D721Med (cell line): ENCODE measurements at places on chromosomes 5 and 9.

DNA sequence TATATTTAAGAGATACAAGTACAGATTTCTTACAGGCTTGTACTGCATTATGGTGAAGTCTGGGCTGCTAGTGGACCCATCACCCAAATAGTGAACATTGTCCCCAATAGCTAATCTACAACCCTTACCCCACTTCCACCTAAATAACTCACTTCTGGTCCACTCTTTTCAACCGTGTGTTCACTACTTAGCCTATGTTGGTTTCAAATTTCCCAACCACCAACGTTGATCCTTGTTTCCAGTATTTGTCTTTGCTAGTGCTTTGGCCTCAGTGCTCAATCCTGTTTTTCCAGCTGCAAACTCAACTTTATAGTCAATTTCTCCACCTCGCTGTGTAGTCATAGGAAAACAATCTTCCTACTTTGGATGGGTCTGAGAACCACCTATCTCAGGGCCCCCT is 45.3 kb upstream of the TTC39B start:
- no peak for DNase-seq

- DNase-seq, result no peak
Measured at GRCh38 chr5:173191561-173191960, 43.4 kb downstream of the NKX2-5 start.

GRCh38 chr9:2567922-2568321 is 53.7 kb upstream of the VLDLR start:
- no peak for DNase-seq

DNA sequence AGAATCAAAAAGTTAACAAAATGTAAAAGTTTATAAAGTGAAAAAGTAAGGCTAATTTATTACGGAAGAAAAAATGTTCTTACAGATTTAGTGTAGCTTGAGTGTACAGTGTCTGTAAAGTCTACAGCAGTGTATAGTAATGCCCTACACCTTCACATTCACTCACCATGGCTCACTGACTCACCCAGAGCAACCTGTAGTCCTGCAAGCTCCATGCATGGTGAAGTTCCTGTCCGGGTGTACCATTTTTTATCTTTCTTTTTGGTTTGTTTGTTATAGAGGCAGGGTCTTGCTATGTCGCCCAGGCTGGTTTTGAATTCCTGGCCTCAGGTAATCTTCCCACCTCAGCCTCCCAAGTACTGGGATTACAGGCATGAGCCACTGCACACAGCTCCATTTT is 93.6 kb downstream of the MED27 start:
- no peak for DNase-seq

- DNase-seq, result no peak
Measured at GRCh38 chr5:138601444-138601843, 26.2 kb upstream of the HSPA9 start.

DNA sequence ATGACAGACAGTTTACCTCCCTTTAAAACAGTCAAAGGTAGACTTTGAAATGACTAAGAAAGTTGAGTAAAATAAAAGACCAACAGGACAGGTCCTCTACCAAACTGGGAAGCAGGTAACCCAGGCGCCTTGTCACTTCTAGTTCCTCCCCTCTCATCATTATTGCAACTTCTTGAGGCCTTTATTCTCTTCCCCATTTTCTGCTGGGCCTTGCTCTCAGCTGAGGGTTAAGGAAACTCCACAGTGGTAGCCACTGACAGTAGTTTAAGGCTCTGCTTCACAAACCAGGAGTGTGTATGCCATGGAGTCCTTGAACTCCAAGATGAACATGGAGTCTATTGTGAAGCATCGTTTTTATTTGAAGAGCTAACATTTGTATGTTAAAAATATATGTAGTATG is 36.9 kb upstream of the TCERG1 start:
- no peak for DNase-seq

- no peak for DNase-seq
Measured at GRCh38 chr5:133707629-133708028, 95.3 kb upstream of the FSTL4 start.

GRCh38 chr9:137731947-137732813 is 113.4 kb downstream of the EHMT1 start:
- DNase-seq, result no peak

DNA sequence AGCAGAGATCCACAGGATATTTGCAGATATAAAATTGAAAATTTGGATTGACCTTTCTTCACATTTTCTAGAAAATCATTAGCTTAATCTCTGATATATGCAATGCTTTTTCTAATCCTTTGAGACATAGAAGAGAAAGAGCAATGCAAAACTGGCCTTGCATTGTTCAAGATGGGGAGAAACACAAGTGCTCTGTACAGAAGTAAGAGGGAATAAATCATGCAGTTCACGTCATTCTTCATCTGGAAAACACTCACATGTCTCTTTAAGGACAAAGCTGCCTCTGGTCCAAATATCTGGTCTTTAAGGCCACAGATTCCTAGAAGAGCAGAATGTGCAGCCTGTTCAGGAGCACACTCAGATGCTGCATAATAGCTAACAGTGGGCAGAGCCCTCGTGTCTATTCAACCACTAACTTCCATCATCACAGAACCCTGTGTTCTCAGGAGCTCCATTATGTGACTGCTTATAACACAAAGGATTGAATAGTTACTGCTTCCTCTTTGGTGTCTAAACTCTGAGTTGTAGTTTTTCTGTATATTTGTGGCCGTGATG is 277.5 kb downstream of the PLK2 start:
- no peak for DNase-seq

DNA sequence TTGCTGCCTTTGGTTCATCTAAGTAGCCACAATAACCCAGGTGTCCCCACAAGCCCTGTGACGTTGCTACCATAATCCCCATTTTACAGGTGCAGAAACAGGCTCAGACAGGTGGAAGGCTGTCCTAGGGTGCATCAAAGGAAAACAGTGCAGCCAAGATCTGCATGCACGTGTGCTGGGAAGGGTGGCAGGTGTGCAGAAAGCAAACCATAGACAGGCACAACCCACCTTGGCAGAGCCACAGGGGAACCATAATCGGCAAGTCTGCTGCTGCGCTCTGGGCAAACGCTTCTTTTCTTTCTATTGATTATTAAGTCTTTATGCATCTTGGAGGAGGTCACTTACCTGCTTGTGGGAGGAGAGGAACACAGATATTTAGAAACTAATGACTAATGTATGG is 7.1 kb downstream of the NSG2 start:
- no peak for DNase-seq

- no peak for DNase-seq
Measured at GRCh38 chr9:107147134-107147533, 135.9 kb upstream of the RAD23B start.

GRCh38 chr5:77409870-77410621 is 82.1 kb downstream of the WDR41 start:
- no peak for DNase-seq

GRCh38 chr9:97479496-97480159 is 21.8 kb upstream of the TMOD1 start:
- no peak for DNase-seq

GRCh38 chr5:145510324-145510723 is 324.8 kb downstream of the PRELID2 start:
- no peak for DNase-seq

GRCh38 chr5:142356349-142356715 is 31.5 kb upstream of the SPRY4 start:
- no peak for DNase-seq

- DNase-seq, result no peak
Measured at GRCh38 chr5:50702615-50703366, 36.4 kb downstream of the PARP8 start.

DNA sequence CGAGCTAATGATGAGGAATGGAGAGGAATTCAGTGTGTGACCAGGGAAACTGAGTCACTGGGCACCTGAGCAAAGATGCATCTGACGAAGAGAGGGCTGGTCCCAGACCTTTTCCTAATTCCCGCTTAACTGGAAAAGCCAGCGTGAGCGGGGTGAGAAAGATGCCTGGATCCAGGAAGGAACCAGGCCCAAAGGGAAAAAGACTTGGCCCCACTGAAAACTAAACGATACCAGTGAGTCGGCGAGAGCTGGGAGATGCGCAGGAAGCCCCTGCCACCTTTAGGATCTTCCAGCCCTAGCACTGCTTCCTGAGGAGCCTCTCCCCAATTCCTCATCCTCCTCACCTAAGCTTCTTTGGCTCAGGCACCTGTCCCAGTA is 499 bp upstream of the FCHSD1 start:
- DNase-seq, result no peak

- no peak for DNase-seq
Measured at GRCh38 chr5:147072622-147073021, 162.2 kb upstream of the STK32A start.

DNA sequence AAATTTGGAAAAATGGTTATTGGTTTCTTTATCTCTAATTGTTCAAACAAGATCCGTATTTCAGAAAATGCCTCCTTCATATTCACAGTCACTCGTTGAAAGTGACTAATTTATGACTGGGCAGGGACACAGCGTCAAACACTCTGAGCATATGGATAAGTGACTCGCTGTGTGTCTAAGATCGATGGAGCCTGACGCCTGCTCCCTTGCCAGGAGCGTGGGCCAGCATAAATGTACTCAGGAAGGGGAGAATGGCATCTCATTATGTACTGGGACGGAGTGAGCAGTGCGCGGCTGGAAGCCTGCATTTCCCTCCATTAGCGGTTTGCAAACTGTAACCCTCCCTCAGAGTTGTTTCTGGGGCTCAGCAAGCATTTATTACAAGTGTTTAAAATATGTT is 79.8 kb upstream of the CAST start:
- no peak for DNase-seq

- no peak for DNase-seq
Measured at GRCh38 chr5:53882006-53882675, 321.7 kb downstream of the NDUFS4 start.

DNA sequence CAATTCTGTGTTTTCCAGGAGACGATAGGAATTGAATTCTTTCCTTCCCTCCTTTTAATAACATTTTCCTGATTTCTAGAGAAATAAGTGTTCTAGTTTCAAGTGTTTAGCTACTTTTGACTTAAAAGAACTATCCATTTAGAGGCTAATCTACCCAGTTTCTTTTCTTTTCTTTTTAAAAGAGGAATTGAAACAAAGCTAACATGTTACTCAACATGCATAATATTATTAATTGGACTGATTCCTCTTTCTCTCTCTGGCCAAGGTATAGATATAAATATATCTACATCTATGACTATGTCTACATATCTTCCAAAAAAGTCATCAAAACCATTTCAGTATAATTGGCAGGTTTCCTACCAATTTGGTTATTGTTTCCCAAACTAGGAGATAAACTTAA is 309.8 kb downstream of the TRPM3 start:
- DNase-seq, result no peak

GRCh38 chr5:76679231-76679630 is 36.7 kb upstream of the F2R start:
- DNase-seq, result no peak

GRCh38 chr9:121819428-121820231 is 168.2 kb downstream of the DAB2IP start:
- DNase-seq, result no peak

GRCh38 chr5:138033907-138034306 is 1.0 kb upstream of the FAM13B start:
- no peak for DNase-seq

- DNase-seq, result no peak
Measured at GRCh38 chr5:37841203-37841602, 1.4 kb upstream of the GDNF start.

DNA sequence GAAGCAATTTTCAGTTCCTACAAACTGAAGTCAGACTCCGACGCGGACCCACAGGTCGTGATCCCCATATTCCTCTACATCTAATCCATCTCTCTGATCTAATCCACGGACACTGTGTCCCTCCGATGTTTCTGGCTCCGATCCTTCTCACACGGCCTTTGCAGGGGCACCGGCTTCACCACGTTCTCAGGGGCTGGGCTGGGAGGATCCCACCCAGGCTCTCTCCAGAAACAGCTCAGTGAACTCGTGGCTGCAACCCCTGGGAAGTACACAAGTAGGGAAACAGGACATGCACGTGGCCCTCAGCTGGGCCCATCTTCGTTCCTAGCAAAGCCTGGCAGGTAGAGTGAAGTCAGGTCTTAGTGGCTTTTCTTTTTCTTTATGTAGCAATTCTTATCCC is 49.1 kb upstream of the OLFM1 start:
- DNase-seq, result no peak

DNA sequence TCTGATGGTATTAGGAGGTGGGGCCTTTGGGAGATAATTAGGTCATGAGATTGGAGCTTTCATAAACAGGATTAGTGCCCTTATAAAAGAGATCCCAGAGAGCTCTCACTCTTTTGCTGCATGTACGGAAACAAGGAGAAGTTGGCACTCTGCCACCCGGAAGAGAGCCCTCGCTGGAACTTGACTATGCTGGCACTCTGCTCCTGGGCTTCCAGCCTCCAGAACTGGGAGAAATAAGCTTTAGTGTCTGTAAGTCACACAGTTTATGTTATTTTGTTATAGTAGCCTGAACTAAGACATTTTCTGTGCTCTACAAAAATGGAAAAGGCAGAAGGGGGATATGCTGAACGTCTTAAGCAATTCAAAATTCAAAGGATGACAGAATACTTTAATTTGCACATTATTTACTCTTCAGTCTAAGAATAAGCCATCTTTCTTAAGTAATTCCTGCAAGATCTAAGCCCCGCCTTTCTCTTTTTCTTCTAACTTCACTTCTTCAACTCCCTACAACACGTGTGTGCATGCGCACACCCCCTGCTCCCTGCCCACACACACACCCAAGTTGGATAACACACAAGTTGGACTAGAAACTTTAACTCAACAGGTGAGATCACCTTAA is 17.3 kb downstream of the NFIB start:
- no peak for DNase-seq

DNA sequence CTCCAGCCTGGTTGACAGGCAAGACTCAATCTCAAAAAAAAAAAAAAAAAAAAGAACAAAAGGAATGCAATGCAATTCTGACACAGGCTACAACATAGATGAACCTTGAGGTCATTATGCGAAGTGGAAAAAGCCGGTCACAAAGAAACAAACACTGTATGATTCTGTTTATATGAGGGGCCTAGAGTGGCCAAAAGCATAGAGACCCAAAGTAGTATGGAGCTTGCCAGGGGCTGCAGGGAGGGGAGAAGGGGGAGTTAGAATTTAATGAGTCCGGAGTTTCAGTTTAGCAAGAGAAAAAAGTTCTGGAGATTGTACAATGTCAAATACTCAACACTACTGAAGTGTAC is 33.2 kb upstream of the ASS1 start:
- no peak for DNase-seq

DNA sequence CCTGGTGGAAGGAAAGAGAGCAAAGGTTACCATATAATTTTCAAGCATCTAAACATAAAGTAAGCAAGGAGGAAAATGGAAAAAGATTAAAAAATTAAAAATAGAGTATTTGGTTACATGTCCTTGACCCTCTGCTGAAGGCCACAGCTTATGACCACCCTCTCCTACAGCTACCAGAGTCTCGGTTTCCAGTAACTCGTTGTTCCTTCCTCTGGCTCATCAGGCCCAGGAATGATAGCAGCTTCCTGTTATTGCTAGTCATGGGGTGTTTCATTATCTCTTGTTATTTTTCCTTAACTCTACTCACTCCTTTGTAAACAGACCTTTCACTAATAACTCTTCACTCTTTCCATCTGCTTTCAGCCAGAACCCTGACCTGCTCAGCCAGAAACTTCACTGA is 102.2 kb downstream of the YTHDC2 start:
- DNase-seq, result no peak

DNA sequence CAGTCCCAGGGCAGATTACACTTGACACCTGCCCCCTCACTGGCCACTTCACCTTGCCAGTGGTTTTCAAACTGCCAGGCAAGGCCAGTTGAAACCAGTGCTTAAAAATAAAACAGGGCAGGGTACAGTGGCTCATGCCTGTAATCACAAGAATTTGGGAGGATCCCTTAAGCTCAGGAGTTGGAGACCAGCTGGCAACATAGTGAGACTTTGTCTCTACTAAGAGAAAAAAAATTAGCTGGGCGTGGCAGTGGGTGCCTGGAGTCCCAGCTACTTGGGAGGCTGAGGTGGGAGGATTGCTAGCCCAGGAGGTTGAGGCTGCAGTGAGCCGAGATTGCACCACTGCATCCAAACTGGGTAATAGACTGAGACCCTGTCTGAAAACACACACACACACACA is 58.1 kb downstream of the ROPN1L start:
- DNase-seq, result no peak
